ENCODE measurements at places on chromosomes 1 and 21.
A peak's percentile ranks its signal among the peaks of the same experiment; 100 is the strongest.

DNA sequence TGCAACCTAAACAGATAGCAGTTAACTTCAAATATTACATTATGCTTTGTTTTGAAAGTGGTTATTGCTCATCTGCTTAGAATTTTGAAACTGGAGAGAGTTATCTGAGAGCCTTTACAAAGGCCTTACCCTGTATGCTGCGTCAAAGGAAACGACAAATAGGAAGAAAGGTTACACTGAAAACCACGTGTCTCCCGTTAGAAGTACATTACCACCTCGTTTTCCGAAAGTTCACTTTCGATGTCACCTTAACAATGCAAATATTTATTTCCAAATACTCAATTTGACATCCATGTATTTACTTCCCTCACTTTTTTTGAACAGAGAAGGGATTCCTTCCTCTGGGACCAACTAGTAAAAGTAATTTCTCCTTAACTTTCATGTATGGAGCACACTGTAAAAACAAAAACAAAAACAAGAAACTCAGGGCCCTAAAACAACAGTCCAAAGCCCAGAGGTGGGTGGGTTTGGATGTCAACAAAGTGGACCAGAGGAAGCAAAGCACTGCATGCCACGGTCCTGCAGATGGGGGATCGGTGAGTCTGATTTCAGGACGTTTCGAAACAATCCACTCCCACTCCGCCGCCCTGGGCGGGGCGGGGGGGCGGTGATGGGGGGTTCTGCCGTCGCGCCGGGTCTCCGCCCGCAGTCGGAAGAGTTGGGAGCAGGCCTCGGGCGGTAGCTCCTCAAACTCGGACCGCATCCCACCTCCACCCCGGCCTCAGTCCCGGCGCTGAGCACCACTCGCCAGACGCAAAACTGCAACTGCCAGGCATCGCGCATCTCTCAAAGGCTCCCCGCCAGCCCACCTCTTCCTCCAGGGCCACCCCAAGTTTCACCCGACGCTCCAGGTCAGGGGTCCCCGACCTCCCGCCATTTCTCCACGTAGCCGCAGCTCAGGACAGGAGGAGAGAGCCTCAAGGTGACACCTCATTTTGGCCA lies 841 bp downstream of the ADSS2 start:
- peak; percentile 74 for DNase-seq

- DNase-seq = no peak
Measured at GRCh38 chr1:143553627-143554026, 418.2 kb downstream of the FAM72C start.

DNA sequence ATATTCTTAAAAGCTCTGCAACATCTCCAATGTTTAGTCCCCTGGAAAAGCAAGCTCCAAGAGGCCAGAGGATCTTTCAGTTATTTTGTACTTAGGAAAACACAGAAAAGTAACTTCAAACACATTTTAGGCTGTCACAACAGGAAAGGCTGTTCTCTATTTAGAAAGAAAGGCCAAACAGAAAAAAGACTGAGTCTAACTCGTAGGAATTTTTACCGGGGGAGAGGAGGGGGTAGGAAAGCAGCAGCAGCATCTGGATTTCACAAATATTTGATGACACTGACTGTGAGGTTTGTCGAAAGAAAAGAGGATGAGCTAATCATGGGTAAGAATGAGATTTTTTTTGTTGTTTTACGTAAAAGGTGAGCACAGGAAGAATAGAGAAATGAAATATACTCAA lies 107.1 kb downstream of the EIF4G3 start:
- DNase-seq = no peak

- no peak for DNase-seq
Measured at GRCh38 chr1:64543831-64544230, 73.9 kb downstream of the CACHD1 start.

DNA sequence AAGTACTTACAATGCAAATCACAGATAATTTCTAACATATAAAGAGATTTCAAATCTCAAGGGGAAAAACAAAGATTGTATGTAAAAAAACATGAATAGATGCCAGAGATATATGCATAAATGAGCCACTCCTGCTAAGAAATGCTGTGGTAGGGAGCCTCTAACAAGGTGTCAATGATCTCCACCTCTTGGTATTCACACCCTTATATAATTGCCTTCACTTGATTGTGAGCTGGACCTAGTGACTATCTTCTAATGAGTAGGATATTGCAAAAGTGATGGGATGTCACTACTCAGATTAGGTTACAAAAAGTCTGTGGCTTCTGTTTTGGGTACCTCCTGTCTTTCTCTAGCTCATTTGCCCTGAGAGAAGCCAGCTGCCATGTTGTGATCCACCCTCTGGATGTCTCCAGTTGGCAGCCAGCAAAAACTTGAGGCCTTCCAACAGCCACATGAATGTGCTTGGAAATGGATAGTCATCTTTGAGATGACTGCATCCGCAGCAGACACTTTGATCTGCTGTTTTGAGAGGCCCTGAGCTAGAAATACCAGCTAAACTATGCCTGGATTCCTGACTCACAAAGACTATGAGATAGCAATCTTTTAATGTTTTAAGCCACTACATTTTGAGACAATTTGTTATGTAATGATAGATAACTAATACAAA lies 196.1 kb upstream of the FGGY start:
- DNase-seq = no peak

GRCh38 chr1:86296305-86297205 lies 99.6 kb downstream of the ODF2L start:
- DNase-seq = peak; percentile 14

GRCh38 chr1:21871943-21872342 lies 59.9 kb downstream of the LDLRAD2 start:
- DNase-seq = no peak

GRCh38 chr1:182698971-182699370 lies 14.6 kb upstream of the RGS8 start:
- DNase-seq = no peak

DNA sequence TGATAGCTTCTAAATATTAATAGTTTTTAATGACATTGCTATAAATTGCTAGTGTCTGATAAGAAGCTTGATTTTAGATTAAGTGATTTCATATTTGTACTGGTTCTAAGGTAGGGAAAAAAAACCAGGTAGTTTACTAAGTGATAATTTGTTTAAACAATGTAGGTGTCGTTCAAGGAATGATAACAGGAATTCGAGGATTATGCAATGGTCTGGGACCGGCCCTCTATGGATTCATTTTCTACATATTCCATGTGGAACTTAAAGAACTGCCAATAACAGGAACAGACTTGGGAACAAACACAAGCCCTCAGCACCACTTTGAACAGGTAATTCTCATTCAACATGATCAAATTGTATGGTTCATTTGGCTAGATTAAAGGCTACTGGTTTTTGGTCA lies 52.4 kb downstream of the SASS6 start:
- no peak for DNase-seq

DNA sequence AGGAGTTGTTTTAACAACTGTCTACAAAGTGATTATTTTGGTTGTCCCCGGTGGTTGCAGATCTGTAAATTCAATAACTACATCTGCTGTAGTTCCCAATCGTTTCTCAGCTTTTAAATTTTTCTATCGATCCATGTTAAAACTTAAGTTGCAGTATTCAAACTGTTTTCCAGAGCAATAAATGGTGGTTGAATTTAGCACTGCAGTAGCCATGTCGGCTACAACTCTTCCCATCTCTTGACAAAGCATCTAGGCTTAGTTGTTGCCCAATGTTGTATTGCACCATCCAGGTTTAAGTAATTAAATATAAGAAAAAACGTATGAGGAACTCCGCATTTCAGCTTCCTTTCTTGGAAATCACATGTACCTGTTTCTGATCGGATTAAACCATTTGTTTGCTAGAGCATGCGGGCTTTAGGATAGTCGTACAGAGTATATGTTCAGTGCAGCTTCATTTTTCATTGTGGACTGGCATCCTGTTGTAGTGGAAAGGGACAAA lies 996 bp downstream of the CNIH4 start:
- DNase-seq = peak; percentile 65

GRCh38 chr1:32919811-32920733 lies 18.9 kb upstream of the TMEM54 start:
- DNase-seq = no peak

DNA sequence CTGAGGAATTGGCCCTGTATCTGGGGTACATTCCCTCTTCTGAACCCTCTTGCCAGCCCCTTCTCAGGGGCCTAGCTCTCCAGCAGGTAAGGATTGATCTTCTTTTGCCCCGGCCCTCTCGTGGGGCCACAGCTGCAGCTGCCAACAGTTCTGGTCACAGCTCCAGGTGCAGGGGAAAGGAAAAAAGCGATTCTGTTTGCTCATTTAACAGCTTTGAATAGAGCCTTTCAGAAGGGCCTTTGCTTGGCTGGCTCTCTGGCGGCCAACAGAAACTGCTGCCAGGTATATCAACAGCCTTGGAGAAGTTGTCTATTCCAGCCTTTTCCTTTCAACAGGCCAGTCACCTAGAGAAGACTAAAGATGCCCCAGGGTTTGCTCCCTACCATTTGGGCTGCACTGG lies 16.1 kb upstream of the FMOD start:
- DNase-seq = no peak

GRCh38 chr1:231571904-231572303 lies 43.4 kb downstream of the TSNAX start:
- DNase-seq = no peak

DNA sequence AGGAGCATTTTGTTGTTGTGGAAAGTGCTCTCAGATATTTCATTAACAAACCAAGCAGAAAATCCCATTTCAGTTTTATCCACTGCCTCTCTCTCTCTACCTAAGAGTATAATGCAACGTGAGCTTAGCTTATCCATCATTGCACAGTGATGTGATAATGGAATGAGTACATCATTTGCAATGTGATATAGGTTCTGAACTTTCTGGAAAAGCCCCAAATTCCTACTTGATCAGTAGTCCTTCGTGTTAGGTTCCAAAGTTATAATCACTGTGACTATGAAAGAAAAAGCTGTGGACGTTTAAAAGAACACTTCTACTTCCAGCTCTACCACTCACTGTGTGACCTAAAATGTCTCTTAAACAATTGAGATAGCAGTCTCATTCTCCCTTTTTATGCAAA lies 76.4 kb upstream of the PRMT6 start:
- DNase-seq = no peak

- DNase-seq = no peak
Measured at GRCh38 chr1:177969109-177969508, 749 bp downstream of the SEC16B start.

DNA sequence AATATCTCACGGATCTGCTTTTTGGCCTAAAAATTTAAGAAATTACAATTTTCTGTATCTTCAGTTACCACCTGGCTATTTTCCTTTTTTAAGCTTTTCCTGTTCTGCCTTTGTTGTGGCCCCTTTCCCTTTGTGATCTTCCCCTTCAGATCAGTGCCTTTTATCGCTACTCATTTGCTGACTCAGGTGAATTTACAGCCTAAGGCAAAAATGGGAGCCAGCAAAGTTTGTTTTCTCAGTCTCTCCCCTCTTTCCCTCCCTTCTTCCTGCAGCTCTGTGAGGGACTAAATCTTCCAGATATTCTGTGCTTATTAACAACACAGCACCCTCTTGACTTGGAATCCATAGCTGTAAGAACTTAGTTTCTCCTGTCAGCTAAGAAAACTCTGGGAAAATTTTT lies 5.3 kb upstream of the PRRC2C start:
- no peak for DNase-seq

DNA sequence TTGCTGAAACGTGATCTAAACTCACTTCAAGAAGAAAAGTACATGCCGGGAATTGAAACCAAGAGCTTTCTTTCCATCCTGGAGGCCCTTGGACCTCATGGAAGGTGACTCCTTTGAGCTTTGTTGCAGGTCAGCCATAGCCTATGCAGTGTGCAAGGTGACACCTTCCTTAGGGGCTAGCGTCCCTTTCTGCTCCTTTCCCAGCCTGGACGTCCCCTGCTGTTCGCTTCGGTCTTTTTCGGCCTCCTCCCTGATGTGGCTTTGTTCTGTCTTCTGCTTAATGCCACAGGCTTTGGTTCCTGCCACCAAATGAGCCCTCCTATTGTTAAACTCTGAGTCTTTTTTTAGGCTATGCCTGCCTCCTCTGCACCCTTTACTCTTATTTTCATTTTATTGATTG lies 308.8 kb downstream of the BRINP2 start:
- DNase-seq = no peak

GRCh38 chr1:55466373-55466772 lies 251.2 kb upstream of the USP24 start:
- DNase-seq = no peak

DNA sequence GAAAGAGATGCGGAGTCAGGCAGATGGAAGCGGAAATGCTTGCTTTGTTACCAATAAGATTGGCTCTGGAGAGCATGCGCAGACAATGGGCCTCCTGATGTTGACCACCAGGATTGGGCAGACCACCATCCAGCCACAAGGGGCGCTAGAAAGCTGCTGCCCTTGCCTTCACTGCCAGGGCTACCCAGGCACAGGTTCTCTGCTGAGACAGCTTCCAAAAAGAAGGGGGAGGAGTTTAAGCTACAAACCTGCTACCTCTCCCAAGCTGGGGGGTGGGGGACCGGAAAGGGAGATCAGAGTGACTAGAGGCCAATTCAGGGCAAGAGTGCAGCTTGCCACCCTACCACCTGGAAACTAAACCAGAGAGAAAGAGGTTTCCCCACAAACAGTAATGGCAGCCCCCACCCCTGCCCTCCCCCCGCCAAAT lies 369.7 kb downstream of the RRAGC start:
- DNase-seq = peak; percentile 58

GRCh38 chr1:18649693-18650370 lies 19.2 kb downstream of the PAX7 start:
- no peak for DNase-seq

DNA sequence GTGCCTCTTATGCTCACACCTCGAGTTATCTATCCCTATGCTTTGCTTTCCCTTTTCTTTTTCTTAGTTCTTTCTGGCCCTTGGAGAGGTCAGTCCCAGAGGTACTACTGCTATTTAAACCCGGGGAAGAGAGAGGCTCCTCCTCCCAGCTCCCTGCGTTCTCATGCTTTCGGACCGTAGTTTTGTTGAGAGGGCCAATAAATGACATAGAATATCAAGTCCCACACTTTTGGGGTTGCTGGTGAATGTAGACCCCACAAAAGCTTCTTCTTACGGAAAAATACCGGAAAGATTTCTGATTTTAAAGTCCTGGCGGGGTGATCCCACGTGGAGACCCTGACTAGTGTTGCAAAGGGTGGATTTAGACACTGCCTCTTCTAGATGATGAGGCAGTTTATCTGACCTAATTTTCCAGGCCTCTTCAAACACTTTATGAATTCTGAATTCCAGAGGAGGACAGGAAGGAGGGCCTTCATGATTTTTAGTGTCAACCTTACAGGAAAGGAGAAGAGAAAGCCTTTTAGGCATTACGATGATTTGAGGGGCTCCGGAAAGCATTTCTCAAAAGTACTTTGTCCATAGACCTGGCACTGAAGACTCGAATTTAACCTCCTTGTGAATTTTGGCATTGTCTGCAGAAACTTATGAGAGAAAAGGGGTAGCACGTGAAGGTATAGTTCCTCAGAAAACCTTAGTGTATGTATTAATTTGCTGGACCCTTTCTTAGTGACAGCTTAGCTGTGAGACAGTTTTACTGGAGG lies 694 bp downstream of the TMEM167B start:
- peak; percentile 58 for DNase-seq
